ENCODE measurements at places on chromosomes 1 and 21. TPM values are rescaled to one million over a fixed set of nuclear protein-coding genes. Genes with fewer than 3 reads are reported as not detected.

DNA sequence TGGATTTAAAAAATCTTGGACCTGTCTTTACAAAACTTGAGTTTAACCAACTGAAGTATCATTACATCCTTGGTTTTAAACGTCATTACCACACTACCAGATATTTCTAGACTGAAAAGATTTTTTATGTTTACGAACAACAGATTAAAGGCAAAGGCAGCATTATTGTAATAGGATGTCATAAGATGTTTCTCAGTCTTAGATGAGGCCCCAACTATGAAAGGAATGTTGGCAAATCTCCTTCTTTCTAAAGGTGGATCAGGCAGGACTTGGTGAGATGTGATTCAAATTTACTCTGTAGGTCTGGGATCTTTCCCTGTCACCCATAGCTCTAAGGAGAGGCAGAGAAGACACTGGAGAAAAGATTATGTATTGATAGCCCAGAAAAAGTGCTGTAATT is 417.9 kb downstream of the PTBP2 start:
- no peak for DNase-seq

DNA sequence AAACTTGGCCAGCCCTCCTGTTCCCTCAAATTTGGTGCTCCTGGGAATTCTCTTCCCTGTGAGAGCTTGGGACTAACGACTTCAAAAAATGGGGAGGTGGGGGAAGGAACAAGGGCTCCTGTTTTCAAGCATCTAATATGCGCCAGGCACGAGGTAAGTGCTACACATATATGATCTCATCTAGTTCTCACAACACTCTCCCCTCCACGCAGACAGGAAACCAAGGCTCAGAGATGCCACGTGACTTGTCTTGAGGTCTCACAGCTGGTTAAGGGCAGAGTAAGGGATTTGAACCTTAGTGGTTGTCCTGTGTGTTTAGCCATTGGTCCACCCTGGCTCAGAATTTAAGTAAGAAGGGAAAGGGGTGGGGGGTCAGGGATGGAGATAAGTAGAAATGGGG is 125.9 kb downstream of the DMRTB1 start:
- DNase-seq, result peak; percentile 82

DNA sequence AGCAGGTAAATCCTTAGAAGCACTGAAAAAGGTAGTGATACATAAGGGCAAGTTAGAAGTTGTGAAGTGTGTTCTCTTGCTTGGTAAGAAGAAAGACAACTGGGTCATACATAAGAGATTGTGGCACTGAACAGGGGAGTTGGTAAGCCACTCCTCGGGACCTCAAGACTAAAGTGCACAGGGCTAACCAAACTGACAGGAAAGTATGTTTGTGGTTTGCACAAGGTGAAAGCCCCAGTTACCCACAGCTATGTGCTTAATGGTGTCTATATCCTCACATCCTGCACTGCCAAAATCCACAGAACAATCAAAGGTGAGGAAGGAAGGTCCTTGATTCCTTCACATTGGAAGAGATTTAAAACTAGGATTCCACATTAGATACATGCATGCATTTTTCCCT is 276.5 kb downstream of the DNM3 start:
- no peak for DNase-seq

DNA sequence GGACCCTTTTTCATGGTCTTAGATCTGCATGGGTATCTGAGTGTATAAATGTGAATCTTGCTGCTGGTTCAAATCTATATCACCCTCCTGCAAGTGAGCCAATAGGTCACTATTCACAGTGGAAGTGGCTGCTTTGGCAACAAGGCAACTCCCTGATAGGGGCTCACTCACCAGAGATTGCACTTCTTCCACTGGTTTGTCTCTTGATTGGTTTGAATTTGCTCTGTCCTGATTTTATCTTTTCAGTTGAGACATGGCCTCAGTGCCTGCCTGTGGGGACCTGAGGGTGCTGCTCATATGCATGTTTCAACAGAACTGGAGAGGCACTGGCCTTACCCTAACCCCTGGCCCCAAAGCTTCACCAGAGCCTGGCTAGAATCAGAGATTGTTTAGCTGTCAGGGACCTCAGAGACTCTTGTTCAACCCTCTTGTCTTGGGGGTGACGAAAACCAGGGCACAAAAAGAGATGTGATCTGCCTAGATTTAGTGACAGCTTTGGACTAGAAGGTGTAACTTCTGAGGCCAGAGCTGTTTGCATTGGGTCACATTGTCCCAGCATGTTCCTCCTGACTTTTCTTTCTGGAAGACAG is 16.9 kb downstream of the AVPR1B start:
- no peak for DNase-seq

GRCh38 chr1:27522432-27523336 is 32.7 kb upstream of the WASF2 start:
- DNase-seq, result no peak

DNA sequence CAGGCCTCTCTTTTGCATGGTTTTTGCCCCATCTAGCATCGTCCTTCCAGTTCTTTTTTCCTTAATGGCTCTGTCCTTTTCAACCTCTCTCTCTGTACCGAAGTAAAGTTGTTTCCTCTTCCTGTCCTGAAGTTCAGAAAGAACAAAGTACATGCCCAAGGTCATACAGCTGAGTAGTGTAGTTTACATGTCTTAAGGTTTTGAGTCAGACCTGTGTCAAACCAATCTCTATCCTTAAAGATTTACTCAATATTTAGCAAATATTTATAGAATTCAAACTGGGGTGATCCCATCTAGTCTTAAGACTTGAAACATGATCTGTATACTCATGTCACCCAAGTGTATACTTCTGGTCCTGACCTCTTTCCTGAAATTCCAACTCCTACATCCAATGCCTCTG is 118.7 kb upstream of the SGIP1 start:
- DNase-seq, result no peak

GRCh38 chr1:25198663-25199252 is 33.5 kb downstream of the SYF2 start:
- DNase-seq, result no peak

- no peak for DNase-seq
Observed at GRCh38 chr1:36116901-36117300, 8.1 kb downstream of the COL8A2 start.

DNA sequence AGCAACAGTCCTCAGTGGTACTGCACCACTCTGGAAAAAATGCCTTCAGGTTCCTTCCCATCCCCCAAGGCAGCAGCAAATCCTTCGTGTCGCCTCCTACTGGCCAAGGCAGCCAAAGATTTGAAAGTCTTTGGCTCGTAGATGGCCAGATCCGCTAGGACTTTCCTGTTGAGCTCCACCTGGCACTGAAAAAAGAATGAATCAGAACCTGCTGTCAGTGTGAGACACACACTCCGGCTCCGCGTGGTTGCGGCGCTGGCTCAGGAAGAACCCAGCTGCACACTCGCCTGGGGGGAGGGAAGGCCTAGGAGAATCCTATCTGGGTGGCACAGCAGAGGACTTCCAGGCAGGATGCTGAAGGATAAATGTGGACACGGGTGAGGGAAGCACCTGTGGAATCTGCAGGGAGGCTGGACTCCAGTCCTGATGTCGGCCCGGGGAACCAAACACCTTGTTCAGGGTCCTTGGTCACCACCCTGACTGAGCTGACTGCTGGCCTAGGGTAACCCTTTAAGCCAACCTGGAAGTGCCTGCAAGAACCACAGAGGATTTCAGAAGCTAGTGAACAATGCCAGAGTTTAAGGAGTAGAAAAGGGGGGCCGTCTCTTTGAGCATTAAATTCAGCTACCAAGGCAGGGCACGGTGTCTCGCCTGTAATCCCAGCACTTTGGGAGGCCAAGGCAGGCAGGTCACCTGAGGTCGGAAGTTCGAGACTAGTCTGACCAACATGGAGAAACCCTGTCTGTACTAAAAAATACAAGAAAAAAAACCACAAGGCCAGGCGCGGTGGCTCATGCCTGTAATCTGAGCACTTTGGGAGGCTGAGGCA is 3.2 kb upstream of the CCNL2 start:
- DNase-seq, result no peak

The LRRC39 gene
- 1.7 TPM for total RNA-seq

The AMPD1 gene
- total RNA-seq, result 0.05 TPM

The RGS7 gene
- 0.05 TPM for total RNA-seq

Measured in thymus (tissue), 14 donors.